Mammary microvascular endothelial cell (primary cell): ENCODE measurements at places on chromosomes 3 and 15. TPM values are rescaled to one million over a fixed set of nuclear protein-coding genes. Genes with fewer than 3 reads are reported as not detected.

The COL6A5 gene
- total RNA-seq: not detected in 2 replicates

The SLC9A9 gene
- total RNA-seq: 1.5 and 2.1 TPM in 2 replicates

The OCA2 gene
- total RNA-seq: not detected in 2 replicates

The DAZL gene
- not detected in 2 replicates for total RNA-seq

The LRRN1 gene
- not detected in 2 replicates for total RNA-seq

The C2CD4A gene
- total RNA-seq: 0.15 TPM in 1 of 2 replicates, not detected in the other

The CKMT1B gene
- not detected in 2 replicates for total RNA-seq

The ZNF385D gene
- total RNA-seq: 2.2 and 4.5 TPM in 2 replicates

The CILP gene
- total RNA-seq: not detected in 2 replicates

The LIPH gene
- not detected in 2 replicates for total RNA-seq

The TGM5 gene
- total RNA-seq: not detected in 2 replicates

The IQCF5 gene
- total RNA-seq: not detected in 2 replicates

The CAPN7 gene
- 15.2 and 17.0 TPM in 2 replicates for total RNA-seq

The MEIS2 gene
- total RNA-seq: 1.5 and 4.9 TPM in 2 replicates

The CNTN6 gene
- not detected in 2 replicates for total RNA-seq

The C3orf33 gene
- 1.5 and 2.0 TPM in 2 replicates for total RNA-seq

The ZPLD1 gene
- not detected in 2 replicates for total RNA-seq

The ASB14 gene
- total RNA-seq: not detected in 2 replicates

The RAB11A gene
- total RNA-seq: 501 and 504 TPM in 2 replicates

The PLS1 gene
- total RNA-seq: 0.13 and 1.2 TPM in 2 replicates

The TERB2 gene
- total RNA-seq: not detected in 2 replicates

The TMC3 gene
- total RNA-seq: not detected in 2 replicates

The RTP1 gene
- not detected in 2 replicates for total RNA-seq

The GPR149 gene
- total RNA-seq: not detected in 2 replicates

The CCDC54 gene
- total RNA-seq: not detected in 2 replicates

The ALS2CL gene
- 9.8 and 11.2 TPM in 2 replicates for total RNA-seq

The CEMIP gene
- 0.10 and 0.67 TPM in 2 replicates for total RNA-seq

The ACSBG1 gene
- 0.07 and 0.25 TPM in 2 replicates for total RNA-seq

The CPLX3 gene
- not detected in 2 replicates for total RNA-seq

The RTP3 gene
- total RNA-seq: not detected in 2 replicates

The C3orf22 gene
- not detected in 2 replicates for total RNA-seq

The OIP5 gene
- 26.2 and 27.7 TPM in 2 replicates for total RNA-seq

The KCNAB1 gene
- total RNA-seq: 0.20 and 0.53 TPM in 2 replicates

The SPINK8 gene
- not detected in 2 replicates for total RNA-seq

The MYEF2 gene
- 17.7 and 25.2 TPM in 2 replicates for total RNA-seq

The CACNA2D2 gene
- 0.05 TPM in 1 of 2 replicates, not detected in the other for total RNA-seq

The CACNA2D3 gene
- not detected in 2 replicates for total RNA-seq

The GOLGA8T gene
- not detected in 2 replicates for total RNA-seq

The PLOD2 gene
- 78.6 and 79.3 TPM in 2 replicates for total RNA-seq

The DET1 gene
- 3.0 and 3.5 TPM in 2 replicates for total RNA-seq

The ARPP21 gene
- not detected in 2 replicates for total RNA-seq
